ENCODE measurements at places on chromosomes 7 and 10.
A peak's percentile ranks its signal among the peaks of the same experiment; 100 is the strongest.

DNA sequence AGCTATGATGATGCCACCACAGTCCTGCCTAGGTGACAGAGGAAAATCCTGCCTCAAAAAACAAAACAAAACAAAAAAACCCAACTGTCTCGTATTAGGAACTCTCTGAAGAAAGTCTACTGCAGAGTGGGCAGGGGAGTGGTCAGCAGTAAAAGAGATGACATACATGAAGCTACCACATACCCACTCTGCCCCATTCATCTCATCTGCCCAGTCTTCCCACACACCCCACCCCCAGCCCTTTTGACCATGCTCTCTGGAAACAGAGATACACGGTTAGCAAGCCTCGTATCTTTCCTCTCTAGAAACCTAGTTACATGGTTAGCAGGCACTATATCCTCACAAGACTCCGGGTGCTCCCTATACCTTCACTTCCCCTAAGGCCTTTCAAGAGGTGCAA, 8.3 kb downstream of the SLC37A3 start:
- no peak for DNase-seq

DNA sequence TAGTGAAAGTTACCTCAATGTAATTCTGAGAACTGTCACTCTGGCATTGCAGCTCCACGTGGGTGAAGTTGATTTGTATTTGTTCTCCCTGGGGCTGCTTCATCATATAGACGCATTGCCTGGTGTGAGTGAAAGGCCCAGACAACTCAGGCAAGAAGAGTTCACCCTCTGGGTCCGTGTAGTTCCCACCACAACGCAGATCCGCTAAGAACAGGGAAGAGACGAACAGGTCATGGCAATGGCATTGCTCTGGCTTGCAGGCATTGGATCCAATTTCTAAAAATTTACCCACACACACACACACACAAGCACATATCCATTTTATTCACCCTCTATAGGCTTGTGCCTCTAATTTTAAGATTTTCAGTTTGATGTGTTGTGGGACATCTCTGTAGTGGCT, 45.4 kb downstream of the CUBN start:
- DNase-seq, result no peak

DNA sequence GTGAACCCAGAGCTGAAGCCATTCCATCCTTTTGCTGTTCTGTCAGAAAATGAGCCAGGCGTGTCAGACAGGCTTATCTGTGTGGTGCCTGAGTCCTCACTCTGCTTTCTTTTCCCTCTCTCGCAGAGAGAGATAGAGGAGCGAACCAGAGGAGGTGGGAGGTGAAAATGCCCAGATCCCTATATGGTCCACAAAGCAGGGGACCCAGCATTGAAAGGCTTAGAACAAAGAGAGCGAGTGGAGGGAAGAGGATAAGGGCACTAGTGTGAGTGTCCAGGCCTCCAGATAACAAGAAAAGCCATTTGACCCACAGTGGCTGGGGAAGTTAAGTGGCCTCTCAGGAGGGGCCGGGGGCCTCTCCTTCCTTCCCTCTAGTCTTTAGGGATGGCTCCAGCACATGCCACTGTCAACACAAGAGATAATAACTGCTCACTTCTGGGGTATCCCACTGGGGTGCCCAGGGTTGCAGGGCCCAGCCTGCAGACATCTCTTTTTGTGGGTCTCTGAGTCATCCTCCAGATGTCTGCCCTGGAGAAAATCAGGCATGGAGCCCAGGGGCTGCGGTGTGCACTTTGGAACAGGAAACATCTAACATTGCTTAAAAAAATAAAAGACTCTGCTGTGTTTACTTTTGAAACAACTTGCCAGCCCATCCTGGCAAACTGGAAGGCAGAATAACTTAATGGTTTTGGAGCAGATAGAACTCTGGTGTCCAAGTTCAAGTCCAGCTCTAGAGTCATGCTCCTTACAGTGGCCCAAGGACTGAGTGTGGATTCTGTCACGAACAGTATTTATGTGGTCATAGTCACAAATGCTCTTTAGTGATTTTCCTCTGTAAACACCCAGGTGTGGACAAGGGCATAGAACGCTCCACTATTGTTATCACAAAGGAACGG, 189.5 kb downstream of the CXCL12 start:
- peak; percentile 92 for DNase-seq

DNA sequence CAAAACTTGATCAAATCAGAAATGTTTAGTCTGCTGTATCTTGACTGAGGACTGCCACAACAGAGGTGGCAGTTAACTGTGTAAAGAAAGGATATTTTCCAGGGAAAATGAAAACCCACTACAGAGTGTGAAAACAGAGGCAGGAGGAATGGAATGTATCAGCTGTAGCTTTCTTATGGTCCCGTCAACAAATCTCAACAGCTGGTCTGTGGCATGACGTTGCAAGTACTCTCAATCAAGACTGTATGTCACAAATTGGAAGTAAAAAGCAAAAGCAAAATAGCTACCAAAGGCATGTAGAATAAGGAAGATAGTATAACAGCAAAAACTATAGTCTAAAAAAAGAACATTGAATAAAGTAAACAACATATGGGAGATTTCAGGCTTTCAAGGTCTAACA, 123.5 kb downstream of the KMT2C start:
- no peak for DNase-seq

DNA sequence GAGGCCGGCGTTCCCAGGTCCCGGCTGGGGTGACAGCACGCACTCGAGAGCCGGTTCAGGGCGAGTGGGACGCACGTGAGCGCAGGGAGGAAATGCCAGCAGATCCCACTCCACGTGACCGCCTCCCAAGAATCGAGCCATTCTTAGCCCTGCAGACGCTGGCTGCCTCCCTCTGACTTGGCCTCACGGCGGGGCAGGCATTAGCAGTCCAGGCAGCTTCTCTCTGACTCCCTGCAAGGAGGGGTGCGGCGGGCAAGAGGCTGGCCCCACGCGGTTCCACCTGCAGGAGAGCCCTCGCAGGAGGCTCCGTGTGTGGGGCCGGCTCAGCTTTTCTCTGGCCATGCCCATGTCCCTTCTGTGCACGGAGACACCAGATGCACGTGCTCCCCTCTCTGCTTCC, 10.1 kb downstream of the GPR146 start:
- DNase-seq, result no peak

DNA sequence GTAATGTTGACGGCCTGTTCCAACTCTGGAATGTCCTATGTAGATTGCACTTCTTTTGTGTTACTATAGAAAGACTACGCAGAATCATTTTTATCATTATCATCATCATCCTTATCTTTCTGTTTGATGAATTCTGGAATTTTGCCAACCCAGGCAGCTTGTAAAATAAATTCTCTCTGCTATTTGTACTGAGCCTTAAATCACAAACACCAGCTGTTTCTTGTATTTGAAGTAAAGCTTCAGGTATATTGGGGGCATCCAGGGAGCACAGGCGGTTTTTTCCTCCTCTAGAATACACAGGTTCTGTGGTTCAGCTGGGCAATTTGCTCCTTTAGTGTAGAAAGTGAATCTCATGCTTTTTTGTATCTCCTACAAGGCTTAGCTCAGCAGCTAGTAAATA, 14.9 kb upstream of the CPA5 start:
- no peak for DNase-seq

DNA sequence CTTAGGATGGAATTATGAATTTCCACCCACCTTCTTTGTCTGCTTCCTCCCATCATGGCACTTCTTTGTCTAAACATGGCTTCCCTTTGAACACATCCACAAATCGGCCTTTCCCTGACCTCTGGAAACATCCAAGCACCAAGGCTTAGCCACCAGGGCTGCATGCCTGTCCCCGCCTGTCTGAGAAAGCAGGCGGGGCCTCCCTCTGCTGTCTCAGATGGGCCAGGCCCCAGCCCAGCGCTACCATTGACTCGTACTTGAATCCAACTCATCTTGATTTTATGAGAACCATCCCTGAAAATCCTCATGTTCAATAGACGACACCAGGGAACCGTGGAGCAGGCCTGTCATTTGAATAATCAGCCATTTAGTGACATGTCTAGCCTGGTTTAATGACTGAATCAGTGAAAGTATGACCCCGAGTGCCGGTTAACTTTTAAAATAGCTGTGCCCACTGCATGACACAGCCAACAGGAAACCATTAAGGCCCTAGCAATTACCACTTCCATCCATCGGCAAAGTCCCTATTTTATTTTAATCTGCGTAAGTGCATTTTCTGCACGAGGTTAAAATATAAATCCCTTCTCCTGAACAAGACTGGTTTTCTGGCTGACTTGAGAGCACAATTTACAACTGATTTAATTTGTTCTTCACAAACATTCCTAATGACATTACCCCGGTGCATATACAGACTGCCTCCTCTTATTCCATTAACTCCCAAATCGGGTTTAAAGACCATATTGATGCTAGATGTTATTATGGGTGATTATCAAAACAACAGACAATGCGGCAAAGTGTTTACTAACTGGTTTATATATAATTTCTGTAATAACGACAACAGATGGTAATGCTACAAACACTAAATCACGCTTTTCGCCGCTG, 194.7 kb downstream of the BUB3 start:
- no peak for DNase-seq

DNA sequence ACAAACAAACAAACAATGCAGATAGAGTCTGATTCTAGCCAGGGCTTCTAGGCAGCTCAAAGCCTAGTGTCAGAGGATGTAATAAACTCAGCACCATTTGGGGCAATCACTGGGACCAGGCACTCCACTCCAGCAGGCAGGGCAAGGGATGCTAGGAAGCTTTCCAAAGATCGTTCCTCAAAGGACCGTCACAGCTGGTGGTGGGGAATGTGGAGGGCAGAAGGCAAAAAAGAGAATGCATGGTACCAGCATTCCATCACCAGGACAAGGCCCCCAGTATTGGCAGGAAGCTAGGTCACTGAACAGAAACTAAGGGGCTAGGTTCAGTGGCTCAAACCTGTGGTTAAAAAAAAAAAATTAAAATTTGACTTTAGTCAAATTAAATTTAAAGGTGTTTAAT, 94.2 kb downstream of the CUL2 start:
- DNase-seq, result no peak

DNA sequence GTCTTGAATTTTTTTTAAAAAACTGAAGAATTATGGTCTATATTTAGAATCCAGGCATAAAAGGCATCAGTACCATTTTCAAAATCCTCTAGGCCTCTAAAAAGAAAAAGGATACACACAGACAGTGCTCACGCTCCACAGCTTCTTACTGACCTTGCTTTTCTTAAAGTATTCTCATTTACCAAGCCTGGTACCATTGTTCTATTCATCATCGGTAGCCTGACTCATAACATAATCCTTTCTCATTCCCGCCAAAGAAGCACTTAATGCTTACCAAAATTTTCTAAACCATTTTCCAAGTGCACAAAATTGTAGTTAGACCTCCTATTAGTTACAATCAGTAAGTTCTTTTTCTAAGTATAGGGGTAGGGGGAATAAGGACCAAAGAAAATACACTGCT, 54.6 kb downstream of the ATE1 start:
- DNase-seq, result no peak

DNA sequence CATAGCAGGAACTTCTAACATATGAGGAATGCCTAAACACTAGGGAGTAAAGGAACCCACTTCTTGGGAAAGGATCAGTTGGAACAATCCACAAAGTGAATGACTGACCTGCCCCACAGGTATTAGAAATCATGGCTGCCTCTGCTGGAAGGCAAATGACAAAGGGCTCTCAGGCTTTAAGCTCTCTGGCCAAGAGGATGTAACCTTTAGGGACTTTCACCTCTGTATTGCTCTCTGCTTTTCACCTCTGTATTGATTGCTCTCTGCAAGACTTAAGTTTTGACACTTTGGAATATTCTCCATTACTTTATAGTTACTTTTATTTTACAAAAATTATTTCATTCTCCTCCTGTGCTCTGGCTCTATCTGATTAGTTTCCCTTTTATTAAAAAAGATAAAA, 248.0 kb downstream of the LRRTM3 start:
- no peak for DNase-seq

DNA sequence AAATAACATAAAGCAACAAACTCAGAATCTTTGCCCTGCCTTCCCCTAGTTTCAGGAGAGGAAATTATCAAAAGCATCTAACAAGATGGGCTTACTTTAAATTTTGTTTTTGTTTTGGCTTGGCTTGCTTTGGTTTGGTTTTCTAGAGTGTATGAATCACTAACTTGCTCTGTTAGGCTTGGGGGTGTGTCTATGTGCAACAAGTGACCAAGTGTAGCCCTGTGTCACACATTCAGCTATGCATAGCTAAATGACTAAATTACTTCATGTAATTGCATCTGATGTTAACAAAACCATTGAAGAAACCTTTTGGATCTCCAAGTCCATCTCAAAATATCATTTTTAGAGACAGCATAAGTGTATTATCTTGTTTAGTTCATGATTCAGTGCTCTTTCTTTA, 251.0 kb downstream of the TFEC start:
- DNase-seq, result no peak

- DNase-seq, result peak; percentile 90
Measured at GRCh38 chr7:6256677-6257535, 15.5 kb downstream of the CYTH3 start.

DNA sequence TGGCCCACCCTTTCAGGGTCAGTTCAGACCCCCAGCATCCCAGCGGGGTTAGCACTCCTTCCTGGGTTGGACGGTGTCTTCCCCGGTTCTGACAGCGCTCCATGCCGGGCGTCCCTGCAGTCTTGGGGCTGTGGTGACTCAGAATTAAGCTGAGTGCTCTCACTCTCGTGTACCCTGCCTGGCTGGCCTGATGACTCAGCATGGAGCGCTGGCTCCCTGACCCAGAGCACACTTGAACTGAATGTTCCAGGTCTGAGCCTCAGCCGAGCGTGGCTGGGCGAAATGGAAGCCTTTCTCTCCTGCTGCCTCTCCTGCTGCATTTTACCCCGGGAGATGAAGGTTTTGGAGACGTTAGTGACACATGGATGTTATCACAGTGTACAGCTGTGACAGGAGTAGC, 7.1 kb downstream of the BAG3 start:
- DNase-seq, result peak; percentile 95

DNA sequence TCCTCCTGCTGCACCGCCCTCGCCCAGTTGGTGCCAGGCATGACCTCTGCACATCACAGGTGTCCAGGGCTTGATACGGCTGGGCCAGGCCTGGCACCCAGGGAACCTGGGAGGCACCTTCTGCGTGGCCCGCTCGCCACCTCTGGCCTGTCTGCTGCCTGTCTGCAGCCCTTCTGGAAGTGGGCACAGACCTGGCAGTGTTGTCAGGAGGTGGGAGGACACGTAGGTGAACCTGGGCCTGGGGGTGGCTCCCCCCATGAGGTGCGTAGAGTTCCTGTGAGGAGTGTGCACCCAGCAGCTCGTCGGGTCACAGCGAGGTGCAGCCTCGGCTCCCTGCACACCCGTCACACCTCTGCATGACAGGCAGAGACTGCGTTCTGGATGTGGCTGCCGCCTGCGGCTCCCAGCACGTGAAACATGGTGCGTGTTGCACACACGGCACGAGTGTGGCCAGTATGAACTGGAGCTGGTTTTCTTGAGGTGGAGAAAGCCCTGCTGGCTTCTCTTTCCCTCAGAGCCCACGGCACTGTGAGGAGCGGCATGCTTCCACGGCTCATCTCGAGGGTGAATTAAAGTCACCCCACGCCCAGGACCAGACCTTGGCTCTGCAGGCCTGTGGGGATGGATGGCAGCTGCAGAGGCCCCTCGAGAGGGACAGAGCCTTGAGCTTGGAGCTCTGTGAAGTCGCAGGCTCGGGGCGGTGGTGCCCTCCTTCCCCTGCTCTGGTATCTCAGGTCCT, 24.8 kb downstream of the INPP5A start:
- no peak for DNase-seq

GRCh38 chr7:85529831-85530230, 343.0 kb upstream of the SEMA3D start:
- DNase-seq, result no peak

GRCh38 chr10:28875549-28876081, 198.3 kb downstream of the BAMBI start:
- DNase-seq, result no peak

All from tibial artery (tissue), 4 donors.